ENCODE measurements at places on chromosomes 6 and 20.
A peak's percentile ranks its signal among the peaks of the same experiment; 100 is the strongest.

DNA sequence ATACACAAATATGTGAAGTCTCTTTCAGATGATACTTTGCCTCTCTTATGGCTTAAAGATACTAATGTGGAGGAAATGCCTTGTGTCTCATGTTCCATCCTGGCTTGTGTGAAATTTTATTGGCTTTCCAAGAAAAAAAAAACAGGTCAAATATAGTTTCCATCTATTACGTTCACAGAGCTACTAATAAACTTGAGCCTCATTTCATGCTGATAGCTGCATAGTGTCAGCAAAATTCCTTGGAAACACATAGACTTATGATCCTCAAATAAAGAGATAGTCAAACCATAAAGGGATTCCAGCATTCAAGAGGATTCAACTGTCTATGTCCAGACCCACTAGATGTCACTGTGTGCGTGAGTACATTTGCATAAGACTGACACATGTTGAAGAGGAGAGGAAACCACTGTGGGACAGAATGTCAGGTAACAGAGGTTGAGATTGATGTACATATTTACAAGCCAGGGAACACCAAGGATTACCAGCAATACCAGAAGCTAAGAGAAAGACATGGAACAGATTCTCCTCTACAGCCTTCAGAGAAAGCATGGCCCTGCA, 266.6 kb downstream of the COL12A1 start:
- no peak for DNase-seq

DNA sequence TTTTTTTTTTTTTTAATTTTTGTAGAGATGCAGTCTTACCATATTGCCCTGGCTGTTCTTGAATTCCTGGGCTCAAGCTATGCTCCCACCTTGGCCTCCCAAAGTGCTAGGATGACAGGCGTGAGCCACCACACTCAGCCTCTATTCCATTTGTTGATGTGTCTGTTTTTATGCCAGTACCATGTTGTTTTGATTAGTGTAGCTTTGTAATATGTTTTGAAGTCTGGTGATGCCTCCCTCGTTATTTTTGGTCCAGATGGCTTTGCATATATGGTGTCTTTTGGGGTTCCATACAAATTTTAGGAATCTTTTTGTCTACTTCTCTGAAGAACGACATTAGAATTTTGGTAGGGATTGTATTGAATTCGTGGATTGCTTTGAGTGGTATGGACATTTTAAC, 193.2 kb downstream of the ADGB start:
- DNase-seq: no peak

- no peak for DNase-seq
Measured at GRCh38 chr6:22888163-22888752, 318.9 kb downstream of the HDGFL1 start.

DNA sequence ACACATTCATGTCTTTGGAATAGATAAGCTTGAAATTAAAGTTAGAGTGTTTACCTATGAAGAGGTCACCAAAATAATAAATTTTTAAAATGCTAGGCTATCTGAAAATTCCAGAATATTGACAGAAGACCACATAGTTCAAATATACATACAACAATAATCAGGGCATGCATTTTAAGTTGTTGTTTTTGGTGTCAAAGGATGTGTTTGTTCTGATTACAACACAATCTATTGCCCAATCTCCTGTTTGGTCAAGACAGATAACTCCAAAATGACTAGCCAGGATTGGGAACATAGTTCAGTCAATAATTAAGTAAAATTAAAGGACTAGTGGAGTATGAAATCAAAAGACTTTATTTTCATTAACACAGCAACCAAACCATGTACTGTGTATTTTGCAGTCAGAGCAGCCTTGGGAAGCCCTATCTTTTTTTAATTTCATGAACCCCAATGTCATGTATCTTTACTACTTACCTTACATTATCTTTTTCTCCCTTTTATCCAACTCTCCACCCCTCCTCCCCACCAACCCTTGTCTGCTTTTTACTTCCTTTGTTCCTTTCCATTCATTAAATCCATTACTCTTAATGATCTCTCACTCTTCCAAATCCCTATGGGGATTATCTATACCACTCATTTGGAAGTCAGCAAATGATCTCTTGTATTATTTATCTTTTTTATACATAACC, 111.2 kb downstream of the CDK19 start:
- no peak for DNase-seq

- DNase-seq: no peak
Measured at GRCh38 chr6:39830444-39830843, 38.3 kb downstream of the DAAM2 start.

- peak; percentile 70 for DNase-seq
Measured at GRCh38 chr6:134063966-134064445, 11.6 kb upstream of the SLC2A12 start.

GRCh38 chr6:84756466-84756865, 7.9 kb downstream of the TBX18 start:
- no peak for DNase-seq

- no peak for DNase-seq
Measured at GRCh38 chr6:136992113-136992512, 52.7 kb downstream of the IL20RA start.

GRCh38 chr20:54772893-54773642, 297.7 kb downstream of the DOK5 start:
- no peak for DNase-seq

DNA sequence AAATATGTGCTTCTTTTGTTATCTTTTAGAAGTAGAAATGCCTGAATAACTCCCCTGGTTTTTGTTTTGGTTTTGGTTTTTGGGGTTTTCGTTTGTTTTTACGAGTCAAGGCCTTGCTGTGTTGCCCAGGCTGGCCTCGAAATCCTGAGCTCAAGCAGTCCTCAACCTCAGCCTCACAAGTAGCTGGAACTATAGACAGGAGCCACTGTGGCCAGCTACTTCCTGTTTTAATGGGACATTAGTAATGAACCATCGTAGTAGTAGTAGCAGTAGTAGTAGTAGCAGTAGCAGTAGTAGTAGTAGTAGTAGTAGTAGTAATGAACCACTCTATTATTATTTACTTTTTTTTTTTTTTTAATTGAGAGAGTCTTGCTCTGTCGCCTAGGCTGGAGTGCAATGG, 66.0 kb downstream of the UBR2 start:
- DNase-seq: no peak

DNA sequence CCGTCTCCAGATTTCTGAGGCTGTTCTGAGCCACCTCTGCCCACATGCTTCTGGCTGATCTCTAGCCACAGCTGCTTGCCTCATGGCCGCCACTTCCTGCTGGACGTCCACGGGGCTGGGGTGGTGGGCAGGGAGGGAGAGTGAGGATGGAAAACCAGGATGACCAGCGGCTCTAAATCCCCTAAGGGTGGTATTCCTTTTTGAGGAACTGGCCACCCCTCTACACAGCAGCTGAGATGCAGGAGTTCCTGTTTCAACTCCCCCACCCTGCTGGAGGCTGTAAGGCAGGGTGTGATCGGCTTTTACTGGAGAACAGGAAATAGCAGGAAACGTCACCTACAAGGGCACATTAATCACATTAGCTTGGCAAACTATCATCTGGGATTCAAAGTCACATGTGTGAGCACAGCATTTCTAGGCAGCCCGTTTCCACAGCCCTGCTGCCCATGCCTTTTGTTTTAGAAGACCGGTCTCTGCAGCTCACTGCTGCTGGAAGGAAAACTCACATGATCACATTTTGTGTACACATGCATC, 181.6 kb upstream of the ECI2 start:
- no peak for DNase-seq

DNA sequence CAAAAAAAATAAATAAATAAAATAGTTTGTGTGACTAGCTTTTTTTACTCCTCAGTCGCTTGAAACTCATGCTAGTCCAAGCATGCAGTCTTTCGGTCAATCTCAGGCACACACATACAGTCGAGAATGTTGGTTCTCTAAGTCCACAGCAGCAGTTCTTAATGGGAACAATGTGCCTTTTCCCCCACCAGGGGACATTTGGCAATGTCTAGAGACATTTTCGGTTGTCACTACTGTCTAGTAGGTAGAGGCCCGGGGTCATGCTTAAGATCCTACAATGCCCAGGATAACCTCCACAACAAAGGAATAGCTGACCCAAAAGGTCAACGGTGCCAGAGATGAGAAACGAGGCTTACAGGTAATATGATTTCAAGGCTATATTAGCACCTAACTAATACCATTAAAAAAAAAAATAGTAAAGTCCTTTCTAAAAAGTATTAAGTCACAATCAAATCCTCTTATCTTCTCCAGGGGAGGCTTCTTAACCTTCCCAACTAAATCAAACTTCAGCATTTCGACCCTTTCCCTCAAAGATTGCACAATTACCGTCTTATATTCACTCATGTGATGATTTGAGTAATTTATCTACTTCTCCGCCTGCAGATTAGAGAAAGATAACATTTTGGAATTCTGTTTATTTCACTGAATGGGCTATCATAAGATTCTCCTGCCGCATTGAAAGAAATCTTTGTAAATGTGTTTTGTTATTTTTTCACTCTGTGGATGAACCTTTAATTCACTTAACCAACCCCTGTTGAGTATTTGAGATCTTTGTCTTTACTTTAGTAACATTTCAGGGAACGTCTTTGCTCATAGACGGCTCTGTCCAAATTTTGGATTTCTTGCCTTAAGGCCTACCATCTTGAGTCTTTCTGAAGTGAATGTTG, 8.1 kb upstream of the SALL4 start:
- DNase-seq: no peak

DNA sequence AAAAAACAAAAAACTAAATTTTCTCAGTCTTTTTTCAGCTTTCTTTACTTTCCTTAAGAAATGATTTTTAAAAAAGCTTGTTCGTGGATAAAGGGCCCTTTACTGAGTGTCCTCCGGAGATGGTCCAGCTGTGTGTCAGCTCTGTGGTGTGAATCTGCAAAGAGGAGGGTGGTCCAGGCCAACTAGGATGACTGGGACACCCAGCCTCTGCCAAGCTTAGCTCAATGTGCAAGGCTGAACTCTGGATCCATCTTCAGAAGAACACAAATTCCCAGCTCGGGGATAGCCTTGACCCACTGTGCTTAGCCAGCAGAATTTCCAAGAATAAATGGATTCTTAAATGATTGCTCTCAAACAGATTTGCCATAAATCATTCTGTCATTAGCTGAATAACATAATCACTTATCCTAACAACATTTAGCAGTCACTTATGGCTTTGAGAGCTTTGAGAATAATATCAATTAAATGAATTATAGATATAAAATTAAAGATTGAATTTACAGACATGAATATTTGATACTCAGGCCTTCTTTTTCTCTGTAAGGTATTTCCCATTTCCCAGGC, 14.2 kb upstream of the CALHM5 start:
- no peak for DNase-seq

DNA sequence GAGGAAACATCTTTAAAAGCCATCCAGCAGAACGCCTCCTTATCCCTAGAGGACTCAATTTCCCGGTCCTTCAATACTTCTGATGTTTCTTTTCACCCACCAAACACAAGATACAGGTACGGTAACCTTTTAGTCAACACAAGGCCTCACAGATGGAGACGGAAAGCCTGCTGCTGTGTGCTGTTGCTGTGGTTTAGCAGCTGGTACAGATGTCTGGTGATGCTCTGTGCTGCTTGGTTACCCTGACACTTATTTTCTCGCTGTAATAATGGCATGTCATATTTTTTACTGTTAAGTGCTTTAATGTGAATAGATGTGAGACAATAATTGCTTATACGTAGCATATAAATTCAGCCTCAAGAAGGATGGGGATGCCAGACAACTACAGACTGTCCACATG, 25.3 kb downstream of the GMDS start:
- no peak for DNase-seq

DNA sequence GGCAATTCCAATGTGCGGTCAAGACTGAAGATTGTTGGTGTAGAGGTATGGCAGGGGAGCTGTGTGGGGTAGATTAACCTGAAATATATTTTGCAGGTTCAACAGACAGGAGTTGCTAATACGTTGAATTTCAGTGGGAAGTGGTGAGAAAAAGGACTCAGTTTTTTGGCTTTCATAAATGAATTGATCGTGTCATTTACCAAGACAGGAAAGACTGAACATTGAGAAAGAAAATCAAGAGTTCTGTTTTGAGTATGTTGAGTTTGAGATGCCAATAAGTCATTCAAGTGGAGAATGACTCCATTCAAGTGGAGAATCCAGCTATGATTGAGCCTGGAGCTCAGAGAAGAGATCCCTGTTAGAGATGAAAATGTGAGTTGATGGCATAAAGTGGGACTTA, 31.1 kb downstream of the NFYA start:
- DNase-seq: no peak

DNA sequence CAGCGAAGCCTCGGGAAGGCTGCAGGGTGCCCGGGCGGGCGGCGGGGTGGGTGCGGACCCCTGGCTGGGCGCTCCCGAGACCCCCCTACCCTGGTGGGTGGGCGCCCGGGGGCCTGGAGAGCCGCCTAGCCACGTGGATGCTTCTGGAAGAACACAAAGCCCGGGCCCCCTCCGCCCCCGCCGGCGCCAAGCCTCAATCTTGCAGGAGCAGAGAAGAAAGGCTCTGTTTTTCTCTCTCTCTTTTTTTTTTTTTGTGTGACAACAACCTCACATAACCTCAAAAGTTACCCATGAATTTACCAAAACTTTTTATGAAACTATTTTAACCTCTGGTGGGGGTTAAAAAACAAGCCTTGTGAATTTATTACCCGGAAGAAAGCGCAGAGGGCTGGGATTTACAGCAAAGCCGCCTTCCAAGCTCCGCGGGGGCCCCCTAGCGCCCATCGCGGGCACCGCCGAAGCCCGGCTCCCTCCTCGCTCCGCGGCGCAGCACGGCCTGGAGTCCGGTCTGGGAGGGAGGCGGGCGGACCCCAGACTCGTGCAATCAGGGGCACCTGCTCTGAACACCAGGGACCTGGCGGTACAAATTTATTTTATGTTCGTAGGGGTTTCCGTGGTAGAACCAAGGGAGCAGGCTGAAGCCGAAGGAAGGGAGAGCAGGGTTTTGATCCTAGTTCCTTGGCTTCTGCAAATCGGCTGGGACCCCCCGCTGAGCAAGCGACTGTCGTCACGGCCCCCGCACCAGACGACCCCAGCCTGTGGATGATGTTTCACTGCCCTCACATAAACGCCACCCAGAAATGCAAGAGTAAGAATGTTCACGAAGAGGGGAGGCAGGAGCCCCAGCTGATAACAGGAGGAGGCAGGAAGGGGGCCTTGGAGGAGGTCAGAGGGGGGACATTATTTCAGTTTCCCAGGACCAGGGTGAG, 58.9 kb downstream of the ZNF831 start:
- peak; percentile 78 for DNase-seq

- peak; percentile 50 for DNase-seq
Measured at GRCh38 chr20:54649511-54649962, 174.1 kb downstream of the DOK5 start.

DNA sequence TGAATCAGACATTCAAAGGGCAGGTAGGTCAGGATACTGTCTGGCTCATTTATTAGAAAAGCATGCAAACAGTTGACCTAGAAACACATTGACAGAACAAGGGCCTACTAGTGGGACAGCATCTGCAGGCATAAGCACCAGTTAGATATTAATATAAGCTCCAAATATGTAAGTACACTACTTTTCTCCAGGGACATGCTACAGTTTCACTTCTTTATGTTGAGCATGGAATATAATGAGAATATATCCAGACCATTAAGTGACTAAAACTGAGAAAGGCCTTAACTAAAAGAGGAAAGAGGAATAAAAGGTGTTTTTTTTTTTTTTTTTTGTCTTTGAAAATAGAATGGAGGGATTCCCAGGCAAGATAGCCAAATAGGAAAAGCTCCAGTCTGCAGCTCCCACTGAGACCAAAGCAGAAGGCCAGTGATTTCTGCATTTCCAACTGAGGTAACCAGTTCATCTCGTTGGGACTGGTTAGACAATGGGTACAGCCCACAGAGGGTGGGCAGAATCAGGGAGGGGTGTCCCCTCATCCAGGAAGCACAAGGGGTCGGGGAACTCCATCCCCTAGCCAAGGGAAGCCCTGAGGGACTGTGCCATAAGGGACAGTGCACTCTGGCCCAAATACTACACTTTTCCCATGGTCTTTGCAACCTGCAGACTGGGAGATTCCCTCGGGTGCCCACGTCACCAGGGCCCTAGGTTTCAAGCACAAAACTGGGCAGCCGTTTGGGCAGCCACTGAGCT, 251.6 kb downstream of the PHF3 start:
- no peak for DNase-seq

Measured in CD4-positive, alpha-beta T cell treated with Interleukin-12 subunit alpha and Interleukin-12 subunit beta, for 1 hour (primary cell).